ENCODE measurements at places on chromosomes 2 and 18. TPM values are rescaled to one million over a fixed set of nuclear protein-coding genes. Genes with fewer than 3 reads are reported as not detected.

DNA sequence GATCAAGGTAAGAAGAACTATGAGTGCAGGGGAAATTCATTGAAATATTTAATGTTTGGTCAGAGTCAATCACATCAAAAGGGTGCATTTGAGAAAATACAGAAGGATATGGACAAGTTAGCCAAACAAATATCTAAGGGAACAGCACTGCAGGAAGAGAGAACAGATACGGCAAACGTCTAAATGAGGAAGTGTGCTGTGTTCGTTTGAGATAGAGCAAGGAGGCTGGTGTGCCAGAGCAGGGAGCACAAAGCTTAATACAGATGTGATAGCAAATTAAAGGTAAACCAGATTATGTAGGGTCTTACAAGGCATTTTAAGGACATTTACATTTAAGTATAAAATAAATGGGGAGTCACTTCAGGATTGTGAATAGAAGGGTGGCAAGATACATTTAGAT is 241.3 kb upstream of the ZNF804A start:
- no peak for DNase-seq

DNA sequence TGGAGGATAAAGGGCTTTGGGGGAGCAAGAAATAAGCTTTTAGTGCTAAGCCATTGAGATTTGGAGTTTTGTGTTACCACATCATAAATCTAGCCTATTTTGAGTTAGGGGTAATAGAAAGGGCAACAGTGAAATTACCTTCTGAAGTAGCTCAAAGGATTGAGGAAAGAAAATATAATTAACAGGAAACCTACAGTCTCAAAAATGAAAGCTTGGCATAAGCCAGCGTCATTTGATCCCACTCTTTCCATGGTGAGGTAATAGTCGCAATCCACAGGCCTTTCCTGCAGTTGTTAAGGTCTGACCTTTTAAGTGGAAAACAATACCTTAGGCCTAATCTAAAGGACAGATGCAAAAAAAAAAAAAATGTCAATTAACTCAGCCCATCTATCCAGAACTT is 182.7 kb downstream of the UXS1 start:
- DNase-seq, result no peak

DNA sequence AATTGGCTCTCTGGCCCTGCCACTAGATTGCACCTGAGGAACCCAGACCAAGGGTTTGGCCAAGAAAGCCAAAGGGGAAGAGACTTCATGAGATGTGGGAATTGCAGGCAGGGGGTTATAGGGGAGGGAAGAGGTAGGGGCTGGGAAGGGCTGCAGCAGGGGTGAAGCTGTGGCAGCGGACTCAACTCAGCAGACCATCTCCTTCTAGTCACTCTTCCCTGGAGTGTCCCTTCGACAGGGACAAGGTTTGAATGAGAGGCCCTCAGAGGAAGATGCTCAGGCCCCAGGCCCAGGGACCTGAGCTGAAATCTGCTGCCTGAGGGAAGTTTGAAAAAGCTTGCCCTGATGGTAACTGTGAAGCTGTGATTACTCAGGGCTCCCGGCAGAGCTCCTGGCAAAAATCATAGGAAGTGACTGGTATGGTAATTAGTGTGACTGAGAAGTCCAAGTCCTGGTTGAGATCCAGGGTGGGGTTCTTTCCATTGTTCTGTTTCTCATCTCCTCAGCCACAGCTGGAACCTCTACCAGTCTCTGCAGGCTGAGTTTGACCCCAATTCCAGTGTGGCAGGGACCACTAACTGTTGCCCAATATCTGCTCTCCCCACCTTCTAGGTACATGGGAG is 300.9 kb downstream of the CYP26B1 start:
- peak; percentile 88 for DNase-seq

The REG3G gene
- not detected for total RNA-seq

The CPO gene
- not detected for total RNA-seq

The PRKAG3 gene
- under 0.01 TPM for total RNA-seq

All from osteoblast (primary cell).